ENCODE measurements at places on chromosomes 6 and 20. TPM values are rescaled to one million over a fixed set of nuclear protein-coding genes. Genes with fewer than 3 reads are reported as not detected.

The DDX43 gene
- polyA plus RNA-seq: 0.34 TPM

The RIPPLY2 gene
- not detected for polyA plus RNA-seq

The STX11 gene
- 0.90 TPM for polyA plus RNA-seq

The RNASET2 gene
- 24.7 TPM for polyA plus RNA-seq

The TCP11 gene
- polyA plus RNA-seq: 0.13 TPM

The KCNQ5 gene
- polyA plus RNA-seq: 1.6 TPM

The SLC24A3 gene
- polyA plus RNA-seq: 0.94 TPM

The C20orf141 gene
- polyA plus RNA-seq: 0.12 TPM

The ZBTB12 gene
- polyA plus RNA-seq: 2.0 TPM

The MTG2 gene
- 19.3 TPM for polyA plus RNA-seq

The BFSP1 gene
- polyA plus RNA-seq: 2.3 TPM

Data from BJ (cell line).